ENCODE measurements at places on chromosomes 13 and 19. TPM values are rescaled to one million over a fixed set of nuclear protein-coding genes. Genes with fewer than 3 reads are reported as not detected.

GRCh38 chr19:46480415-46480814 lies 9.1 kb upstream of the PNMA8A start:
- no peaks in the 10 kb centered on the region for H3K4me1 ChIP-seq
- H3K27me3 ChIP-seq: peaks cover 36% of the 10 kb centered on the region
- DNase-seq: no peak
- H3K27ac ChIP-seq: no peak overlapping the region

Gene PODNL1
- total RNA-seq: not detected

Gene FOXA3
- total RNA-seq: 0.16 TPM

DNA sequence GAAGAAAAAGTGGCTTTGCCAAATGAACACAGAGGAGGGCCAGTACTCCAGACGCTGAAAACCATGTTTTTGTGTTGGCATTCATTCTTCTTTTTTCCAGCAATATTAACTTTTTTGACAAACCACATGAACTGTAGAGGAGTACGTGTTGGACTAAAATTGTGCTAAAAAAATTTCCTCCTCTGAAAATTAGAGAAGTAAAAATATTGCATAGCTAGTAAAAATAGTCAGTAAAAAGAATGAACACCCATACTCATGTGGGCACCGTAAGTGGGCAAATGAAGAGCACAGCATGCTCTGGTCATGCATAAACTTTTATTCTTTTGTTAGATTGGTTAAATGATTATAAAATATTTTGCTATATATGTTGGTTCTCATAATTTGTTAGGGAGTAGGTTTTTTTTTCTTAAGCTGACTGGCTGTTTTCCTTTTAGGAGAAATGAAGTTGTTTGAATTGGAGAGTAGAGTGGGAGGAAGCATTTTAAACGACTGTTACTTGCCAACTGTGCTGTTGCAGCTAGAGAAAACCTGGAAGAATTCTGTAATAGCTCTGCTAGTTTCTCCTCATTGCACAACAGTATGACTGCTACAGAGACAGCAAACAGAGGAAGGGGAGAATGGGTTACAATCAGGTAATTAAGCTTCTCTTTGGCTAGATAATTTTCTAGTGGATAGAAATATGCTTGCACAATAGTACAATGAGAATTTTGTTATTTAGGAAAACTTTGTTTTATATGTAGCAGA lies 222.4 kb downstream of the KCTD12 start:
- DNase-seq: no peak
- no peaks in the 10 kb centered on the region for H3K27me3 ChIP-seq
- H3K36me3 ChIP-seq: no peaks in the 10 kb centered on the region
- H3K4me3 ChIP-seq: no peak overlapping the region
- H3K27ac ChIP-seq: no peak overlapping the region

Gene KLK5
- total RNA-seq: not detected

- peaks cover 63% of the 10 kb centered on the region for H3K36me3 ChIP-seq
- H3K27ac ChIP-seq: no peak overlapping the region
- no peak overlapping the region for H3K4me3 ChIP-seq
- no peak for DNase-seq
- H3K4me1 ChIP-seq: no peaks in the 10 kb centered on the region
Observed at GRCh38 chr19:7428651-7429113, 60.2 kb downstream of the PEX11G start.

Gene IRF3
- 376 TPM for total RNA-seq

GRCh38 chr13:114339857-114340534 lies 25.7 kb downstream of the CHAMP1 start:
- H3K27me3 ChIP-seq: no peaks in the 10 kb centered on the region
- peaks cover 24% of the 10 kb centered on the region for H3K4me1 ChIP-seq
- DNase-seq: peak; percentile 36
- H3K36me3 ChIP-seq: no peaks in the 10 kb centered on the region
- H3K4me3 ChIP-seq: no peak overlapping the region

GRCh38 chr19:30656520-30657100 lies 284.4 kb downstream of the ZNF536 start:
- H3K36me3 ChIP-seq: no peaks in the 10 kb centered on the region
- DNase-seq: no peak
- no peaks in the 10 kb centered on the region for H3K4me1 ChIP-seq
- H3K27me3 ChIP-seq: no peaks in the 10 kb centered on the region
- no peak overlapping the region for H3K4me3 ChIP-seq

Gene USHBP1
- total RNA-seq: 0.16 TPM

DNA sequence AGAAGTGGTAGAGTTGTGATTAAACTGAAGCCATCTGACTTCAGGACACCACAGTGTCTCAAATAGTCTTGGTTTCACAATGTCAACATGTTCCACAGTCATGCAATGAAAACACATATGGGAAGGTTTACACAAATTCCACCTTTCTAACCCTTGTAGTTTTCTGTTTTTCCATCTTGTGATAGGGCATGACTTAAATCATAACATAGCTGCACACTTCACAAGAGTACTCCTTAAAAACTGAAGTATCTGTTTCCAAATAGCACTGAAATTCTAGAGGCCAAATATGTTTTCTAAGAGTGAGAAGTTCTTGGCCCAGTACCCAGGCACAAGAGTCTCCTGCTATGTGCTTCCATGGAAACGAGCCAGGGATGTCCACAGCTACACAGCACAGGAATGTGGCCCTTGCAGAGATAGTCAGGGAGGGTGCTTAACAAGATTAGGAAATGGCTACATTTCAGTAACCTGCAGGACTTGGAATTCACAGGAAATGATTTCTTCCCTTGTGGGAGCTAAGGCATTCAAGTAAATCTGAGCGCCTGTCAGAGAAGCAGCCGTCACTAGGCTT lies 269.1 kb downstream of the NDFIP2 start:
- H3K27me3 ChIP-seq: no peaks in the 10 kb centered on the region
- H3K4me1 ChIP-seq: no peaks in the 10 kb centered on the region
- no peaks in the 10 kb centered on the region for H3K36me3 ChIP-seq
- DNase-seq: no peak

GRCh38 chr19:980133-980998 lies 3.8 kb upstream of the WDR18 start:
- H3K4me1 ChIP-seq: peaks cover 10% of the 10 kb centered on the region
- peaks cover 5% of the 10 kb centered on the region for H3K27me3 ChIP-seq
- no peak overlapping the region for H3K27ac ChIP-seq
